Activated CD4-positive, alpha-beta T cell treated with anti-CD3 and anti-CD28 coated beads for 48 hours (primary cell): ENCODE measurements at places on chromosomes 7 and 10.

DNA sequence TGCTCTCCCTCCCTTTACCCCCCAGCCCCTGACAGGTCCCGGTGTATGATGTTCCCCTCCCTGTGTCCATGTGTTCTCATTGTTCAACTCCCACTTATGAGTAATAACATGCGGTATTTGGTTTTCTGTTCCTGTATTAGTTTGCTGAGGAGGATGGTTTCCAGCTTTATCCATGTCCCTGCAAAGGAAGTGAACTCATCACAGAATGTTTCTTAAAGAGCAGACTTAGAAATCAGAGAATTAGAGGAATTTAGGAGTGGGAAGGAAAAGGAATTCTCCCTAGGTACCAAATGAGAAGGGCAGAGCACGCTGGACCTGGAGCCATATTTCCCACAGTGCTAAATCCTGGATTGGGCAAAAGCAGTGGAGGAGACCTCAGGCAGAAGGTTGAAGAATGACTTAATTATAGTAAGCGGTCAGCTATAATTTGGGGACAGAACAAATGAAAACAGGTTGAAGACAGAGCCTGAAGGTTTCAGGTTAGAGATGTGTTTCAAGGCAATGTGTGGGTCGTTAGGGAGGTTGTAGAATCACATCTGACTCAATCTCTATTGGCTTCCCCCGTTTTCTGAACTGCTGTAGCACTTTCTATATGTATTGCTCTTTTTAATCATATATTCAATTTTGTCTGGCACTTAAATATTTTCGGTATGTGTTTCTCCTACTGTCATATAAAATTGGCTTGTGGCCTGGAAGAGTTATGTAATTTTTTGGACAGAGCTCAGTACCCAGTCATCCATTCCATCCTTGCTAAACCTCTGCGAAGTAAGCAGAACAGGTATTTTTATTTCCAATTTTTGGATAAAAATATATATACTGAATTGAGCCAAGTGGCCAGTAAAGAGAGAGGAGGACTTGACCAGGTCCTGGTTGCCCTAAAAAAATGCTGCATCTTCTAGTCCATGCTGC lies 210.5 kb upstream of the KLF6 start:
- DNase-seq: no peak

- no peak for DNase-seq
Observed at GRCh38 chr10:19713159-19713558, 103.1 kb upstream of the PLXDC2 start.

DNA sequence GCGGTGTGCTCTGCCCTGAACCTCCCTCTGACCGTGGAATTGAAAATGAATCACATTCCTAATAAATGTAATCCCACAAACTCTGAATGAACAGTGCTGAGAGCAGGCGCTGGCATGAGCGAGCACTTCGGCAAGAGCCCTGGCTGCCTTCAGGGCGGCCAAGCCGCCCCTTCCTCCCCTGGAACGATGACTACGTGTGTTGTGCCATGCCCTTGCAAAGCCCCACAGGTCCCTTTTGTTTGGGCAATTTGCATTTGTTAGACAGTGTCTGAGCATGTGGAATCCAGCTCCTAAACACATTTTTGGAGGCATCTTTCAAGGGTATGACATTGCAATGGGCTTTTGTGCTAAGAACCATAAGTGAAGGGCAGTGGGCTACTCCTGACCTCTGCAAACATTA lies 95.6 kb upstream of the MKI67 start:
- DNase-seq: no peak

- no peak for DNase-seq
Observed at GRCh38 chr7:56091591-56091990, 1.2 kb downstream of the PHKG1 start.

DNA sequence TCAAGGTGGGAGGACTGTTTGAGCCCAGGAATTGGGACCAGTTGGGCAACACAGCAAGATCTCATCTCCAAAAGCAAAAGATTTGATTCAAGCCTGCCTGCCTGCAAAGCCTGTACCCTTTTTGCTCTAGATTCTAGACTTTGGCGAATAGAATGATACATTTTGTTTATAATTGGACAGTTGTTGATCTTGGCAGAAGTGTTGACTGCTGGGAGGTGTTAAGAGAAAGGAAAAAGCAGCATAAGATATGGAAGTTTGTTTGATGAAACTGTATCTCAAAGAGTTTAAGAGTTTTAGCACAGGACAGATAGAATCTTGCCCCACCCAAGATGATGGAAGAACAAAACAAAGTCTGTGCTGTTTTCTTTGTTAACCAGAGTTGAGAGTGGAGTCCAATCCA lies 224.1 kb downstream of the AUTS2 start:
- no peak for DNase-seq

DNA sequence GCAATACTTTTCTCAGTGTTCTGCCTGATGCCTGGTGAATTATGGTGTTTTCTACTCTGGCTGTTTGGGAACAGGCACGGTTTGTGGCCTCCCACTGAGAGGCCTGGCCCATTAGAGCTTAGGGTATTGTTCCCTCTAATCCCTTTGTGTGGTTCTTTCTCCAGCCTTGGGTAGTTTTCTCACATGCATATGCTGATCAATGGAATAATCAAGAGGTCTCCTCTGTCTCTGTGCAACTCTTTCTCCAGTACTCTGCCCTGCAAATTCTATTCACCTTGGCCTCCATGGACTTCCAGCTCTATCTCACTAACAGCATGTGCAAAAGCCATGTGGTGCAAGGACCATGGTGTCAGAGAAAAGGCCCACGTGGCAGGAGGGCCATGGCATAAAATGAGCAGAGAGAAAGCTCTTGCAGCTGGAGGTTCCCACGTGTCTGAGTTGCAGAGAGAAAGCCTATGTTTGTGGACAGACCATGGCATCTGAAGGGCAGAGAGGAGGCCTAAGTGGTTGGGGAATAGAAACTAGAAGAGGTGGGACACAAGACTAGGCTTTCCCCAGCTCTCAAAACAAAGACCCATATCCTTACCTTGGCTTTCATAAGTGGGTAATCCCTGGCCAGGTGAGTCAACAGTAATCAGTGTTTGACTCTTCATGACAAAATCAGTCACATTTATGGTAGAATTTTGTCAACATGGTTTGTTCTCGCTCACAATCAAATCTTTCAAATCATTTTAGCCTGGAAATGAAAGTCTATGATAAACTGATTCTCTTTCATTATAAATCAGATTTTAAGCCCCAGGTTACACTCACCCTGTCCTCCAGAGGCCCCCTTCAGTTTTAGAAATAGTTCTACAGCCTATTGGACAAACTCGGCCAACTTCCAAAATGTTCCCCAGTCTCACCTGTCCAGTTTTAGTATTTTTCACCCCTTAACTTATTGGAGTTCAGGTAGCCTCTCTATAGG lies 17.3 kb downstream of the OPALIN start:
- peak; percentile 18 for DNase-seq

DNA sequence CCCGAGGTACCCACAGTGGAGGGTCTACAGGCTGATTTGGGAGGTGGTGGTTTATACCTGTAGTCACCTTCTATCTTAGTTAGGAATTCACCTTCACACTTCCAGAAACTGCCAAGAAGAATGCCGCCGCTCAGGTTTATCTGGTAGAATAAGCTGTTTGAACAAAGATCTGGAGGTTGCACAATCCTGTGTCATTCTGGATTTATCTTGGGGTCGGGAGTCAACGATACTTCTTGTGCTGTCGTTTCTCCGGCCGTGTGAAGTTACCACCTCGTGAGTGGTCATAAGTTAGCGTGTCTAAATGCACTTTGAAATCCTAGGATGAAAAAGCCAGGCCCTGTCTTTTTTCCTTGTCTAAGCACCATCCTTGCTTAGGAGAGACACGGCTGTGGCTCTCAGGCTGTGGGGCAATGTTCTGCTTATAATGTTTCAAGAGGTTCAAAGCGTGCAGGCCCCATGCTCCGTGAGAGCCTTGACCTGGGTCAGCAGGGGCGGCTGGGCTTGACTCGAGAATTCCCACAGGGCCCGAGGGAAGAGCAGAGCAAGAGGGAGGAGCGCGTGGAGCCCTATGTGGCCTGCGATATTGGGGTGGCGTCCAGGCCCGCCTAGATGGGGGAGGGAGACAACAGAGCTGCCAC lies 35.5 kb downstream of the GRIFIN start:
- no peak for DNase-seq

- DNase-seq: no peak
Observed at GRCh38 chr7:132116369-132116768, 459.9 kb downstream of the PLXNA4 start.

DNA sequence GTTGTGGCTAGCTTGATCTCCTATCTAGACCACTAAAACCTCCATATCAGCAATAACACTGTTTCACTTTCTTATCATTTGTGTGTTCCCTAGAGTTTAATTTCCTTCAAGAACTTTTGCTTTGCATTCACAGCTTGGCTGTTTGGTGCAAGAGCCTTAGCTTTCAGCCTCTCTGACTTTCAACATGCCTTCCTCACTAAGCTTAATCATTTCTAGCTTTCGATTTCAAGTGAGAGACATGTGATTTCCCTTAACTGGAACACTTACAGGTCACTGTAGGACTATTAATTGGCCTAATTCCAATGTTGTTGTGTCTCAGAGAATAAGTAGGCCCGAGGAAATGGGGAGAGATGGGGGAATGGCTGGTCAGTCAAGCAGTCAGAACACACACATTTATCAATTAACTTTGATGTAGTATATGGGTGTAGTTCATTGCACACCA lies 10.6 kb upstream of the BPGM start:
- no peak for DNase-seq

DNA sequence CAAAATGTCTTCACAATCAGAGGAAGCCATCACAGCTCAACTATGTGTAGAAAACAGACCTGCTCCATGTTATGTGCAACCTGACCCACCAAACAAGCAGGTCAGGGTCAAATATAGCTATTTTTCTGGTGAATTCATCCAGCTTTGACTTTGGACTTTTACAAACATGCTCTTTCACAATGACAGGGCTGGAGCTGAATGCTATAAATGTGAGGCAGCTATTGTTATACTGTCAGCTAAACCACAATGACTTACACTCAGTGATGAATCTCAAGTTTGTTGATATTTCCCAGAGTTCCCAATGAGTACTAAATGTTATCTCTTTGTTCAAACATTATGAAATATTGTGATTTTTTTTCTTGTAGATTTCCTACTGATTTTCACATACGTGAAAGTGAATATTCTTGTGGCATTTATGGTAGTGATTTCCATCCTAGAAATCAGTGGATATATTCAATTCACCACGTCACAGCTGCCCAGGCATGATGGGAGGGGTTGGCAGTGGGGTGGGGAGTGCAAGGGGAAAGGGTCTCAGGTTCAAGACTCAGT lies 2.5 kb upstream of the ITIH2 start:
- DNase-seq: no peak

DNA sequence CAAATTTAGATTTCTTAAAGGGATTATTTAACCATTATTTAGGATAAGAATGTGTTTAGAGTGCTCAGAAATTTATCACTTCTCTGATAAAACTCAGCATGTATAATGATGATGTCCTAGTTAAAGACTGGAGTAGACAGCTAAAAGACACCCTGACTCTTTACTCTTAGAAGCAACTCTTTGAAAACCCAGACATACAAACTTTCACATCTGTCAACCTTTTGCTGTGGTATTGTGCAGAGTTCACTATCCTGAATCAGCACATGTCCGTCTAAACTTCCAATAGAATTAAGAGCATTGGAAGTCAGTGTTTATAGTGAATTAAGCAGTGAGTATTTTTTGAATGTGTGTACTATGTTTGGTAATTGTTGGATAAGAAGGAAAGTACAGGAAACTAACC lies 24.9 kb downstream of the ZNRF2 start:
- DNase-seq: no peak

- no peak for DNase-seq
Observed at GRCh38 chr10:13773043-13773442, 186.3 kb downstream of the PRPF18 start.

DNA sequence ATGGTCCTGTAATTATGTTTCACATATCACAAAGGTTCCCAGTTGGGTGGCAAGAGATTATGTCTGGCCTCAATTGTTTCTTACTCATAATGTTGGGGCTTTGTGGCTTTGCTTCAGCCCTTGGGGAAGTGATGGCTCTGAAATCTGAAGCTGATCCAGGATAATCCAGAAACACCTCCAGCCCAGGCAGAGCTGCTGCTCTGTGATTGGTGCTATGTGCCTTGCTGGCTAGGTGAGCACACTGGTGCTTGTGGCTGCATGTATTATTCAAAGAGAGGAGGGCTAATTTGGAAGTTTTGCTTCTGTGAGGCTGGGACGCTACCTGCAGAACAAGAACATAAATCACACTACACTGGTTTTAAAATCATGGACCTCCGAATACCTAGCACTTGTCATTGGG lies 346.6 kb upstream of the MGMT start:
- DNase-seq: no peak

GRCh38 chr10:31479752-31480151 lies 160.7 kb downstream of the ZEB1 start:
- no peak for DNase-seq

DNA sequence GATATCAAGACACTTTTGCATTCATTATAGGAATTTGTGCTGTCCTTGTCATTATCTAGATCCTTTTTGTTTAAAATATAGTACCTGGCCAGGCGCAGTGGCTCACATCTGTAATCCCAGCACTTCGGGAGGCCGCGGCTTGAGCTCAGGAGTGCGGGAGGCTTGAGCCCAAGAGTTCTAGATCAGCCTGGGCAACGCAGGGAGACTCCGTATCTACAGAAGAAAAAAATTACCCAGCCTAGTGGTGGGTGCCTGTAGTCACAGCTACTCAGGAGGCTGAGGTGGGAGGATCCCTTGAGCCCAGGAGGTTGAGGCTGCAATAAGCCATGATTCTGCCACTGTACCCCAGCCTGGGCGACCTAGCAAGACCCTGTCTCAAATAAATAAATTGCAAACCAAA lies 621 bp upstream of the MORN4 start:
- DNase-seq: peak; percentile 41

DNA sequence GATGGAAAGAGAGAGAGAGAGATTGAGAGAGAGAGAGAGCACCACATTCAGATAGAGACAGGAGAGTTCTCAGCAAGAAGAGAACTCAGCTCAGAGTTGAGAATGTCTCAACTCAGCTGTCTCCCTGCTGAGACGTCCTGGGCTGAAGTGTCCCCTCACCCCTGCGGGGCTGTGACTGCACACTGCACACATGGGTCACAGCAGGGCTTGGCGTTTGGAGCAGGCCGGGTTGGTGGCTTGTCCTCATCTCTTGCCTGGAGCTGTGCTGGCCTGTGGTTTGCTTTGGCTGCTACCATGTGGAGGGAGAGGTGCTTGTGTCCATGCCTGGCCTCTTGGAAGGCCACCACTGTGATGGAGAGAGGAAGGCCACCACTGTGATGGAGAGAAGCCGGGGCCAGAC lies 167.9 kb downstream of the RNF216 start:
- no peak for DNase-seq

- no peak for DNase-seq
Observed at GRCh38 chr10:58638388-58638787, 125.7 kb downstream of the BICC1 start.

- no peak for DNase-seq
Observed at GRCh38 chr7:36630112-36630650, 94.1 kb downstream of the AOAH start.

DNA sequence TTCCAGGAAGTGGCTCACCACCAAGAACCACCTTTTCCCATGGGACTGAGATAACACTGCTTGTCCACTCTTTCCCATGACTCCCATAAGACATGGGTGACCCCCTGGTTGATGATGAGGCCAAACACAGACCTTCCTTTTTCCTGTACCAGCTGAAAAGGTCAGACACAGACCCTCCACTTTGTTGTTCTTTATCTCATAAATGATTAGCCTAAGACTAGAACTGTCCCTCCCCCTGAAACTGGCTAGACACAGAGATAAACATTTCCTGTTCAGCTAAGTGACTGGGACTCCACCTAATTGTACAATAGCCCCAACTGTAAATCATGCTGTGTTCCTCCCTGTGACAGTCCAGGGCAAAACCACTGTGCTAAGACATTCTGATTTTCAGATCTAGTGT lies 8.2 kb upstream of the NRG3 start:
- DNase-seq: no peak
